ENCODE measurements at places on chromosomes 7 and 10.

DNA sequence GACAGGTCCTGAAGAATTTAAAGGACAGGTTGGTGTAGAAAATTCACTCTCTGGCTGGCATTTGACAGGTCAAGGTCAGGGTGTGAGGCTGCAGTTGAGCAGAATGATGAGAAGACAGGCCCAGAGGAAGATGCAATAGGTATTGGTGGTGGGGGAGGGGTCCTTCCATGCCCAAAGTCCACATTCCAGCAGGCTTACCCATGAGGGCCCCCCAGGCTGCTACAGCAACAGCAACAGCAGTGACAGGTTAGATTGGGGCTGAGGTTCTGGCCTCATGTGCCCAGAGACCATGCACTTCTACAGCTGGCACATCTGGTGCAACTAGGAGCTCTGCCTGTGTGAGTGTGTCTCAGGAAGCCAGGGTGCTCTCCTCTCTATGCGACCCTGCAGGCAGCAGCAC is 223.5 kb upstream of the GHITM start:
- no peaks in the 10 kb centered on the region for H3K36me3 ChIP-seq
- H3K27me3 ChIP-seq, result no peaks in the 10 kb centered on the region
- no peak for DNase-seq
- H3K4me1 ChIP-seq, result no peaks in the 10 kb centered on the region
- H3K27ac ChIP-seq, result no peak overlapping the region
- no peak overlapping the region for H3K4me3 ChIP-seq

DNA sequence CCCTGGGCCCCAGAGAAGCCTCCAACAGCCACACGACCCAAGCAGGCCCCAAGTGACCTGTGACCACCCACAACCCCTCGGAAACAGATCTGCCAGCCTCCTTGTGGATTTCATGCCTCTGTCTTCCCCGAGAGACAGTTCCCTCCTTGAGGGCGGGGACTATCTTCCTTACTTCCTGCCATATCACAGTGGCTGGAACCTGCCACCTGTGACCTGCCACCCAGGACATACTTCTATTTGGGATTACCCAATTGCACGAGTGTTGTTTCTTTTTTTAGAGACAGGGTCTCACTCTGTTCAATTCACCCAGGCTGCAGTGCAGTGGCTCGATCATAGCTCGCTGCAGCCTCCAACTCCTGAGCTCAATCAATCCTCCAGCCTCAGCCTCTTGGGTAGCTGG is 25.9 kb downstream of the TNRC18 start:
- no peak overlapping the region for H3K4me3 ChIP-seq
- H3K36me3 ChIP-seq, result no peaks in the 10 kb centered on the region
- no peaks in the 10 kb centered on the region for H3K4me1 ChIP-seq
- DNase-seq, result no peak
- peaks cover 10% of the 10 kb centered on the region for H3K27me3 ChIP-seq
- no peak overlapping the region for H3K27ac ChIP-seq

GRCh38 chr10:43681220-43681619 is 32.5 kb upstream of the ZNF32 start:
- H3K4me3 ChIP-seq, result no peak overlapping the region
- DNase-seq, result no peak
- H3K36me3 ChIP-seq, result no peaks in the 10 kb centered on the region
- H3K27me3 ChIP-seq, result no peaks in the 10 kb centered on the region
- H3K27ac ChIP-seq, result no peak overlapping the region
- no peaks in the 10 kb centered on the region for H3K4me1 ChIP-seq

DNA sequence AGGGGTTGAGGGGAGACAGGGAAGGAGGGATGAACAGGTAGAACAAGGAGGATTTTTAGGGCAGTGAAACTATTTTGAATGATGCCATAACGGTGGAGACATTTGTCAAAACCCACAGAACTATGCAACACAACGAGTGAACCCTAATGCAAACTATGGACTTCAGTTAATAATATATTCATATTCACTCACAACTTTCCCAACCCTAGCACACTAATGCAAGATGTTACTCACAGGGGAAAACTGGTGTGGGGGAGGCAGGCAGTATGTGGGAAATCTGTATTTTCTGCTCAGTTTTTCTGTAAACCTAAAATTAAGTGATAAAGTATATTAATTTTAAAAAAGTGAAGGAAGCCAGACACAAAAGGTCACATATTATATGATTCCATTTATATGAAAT is 17.3 kb downstream of the GNA12 start:
- no peak overlapping the region for H3K27ac ChIP-seq
- H3K27me3 ChIP-seq, result no peaks in the 10 kb centered on the region
- no peak for DNase-seq
- H3K36me3 ChIP-seq, result peaks cover 4% of the 10 kb centered on the region

- H3K27me3 ChIP-seq, result peaks cover 7% of the 10 kb centered on the region
- H3K4me1 ChIP-seq, result peaks cover 23% of the 10 kb centered on the region
- DNase-seq, result no peak
These were observed 197.5 kb upstream of the PRSS58 start for GRCh38 chr7:142455392-142455791.

- peaks cover 8% of the 10 kb centered on the region for H3K36me3 ChIP-seq
- H3K27me3 ChIP-seq, result peaks cover 1% of the 10 kb centered on the region
- no peak overlapping the region for H3K4me3 ChIP-seq
- no peak overlapping the region for H3K27ac ChIP-seq
These were observed 22.1 kb upstream of the CARD11 start for GRCh38 chr7:3065724-3066143.

DNA sequence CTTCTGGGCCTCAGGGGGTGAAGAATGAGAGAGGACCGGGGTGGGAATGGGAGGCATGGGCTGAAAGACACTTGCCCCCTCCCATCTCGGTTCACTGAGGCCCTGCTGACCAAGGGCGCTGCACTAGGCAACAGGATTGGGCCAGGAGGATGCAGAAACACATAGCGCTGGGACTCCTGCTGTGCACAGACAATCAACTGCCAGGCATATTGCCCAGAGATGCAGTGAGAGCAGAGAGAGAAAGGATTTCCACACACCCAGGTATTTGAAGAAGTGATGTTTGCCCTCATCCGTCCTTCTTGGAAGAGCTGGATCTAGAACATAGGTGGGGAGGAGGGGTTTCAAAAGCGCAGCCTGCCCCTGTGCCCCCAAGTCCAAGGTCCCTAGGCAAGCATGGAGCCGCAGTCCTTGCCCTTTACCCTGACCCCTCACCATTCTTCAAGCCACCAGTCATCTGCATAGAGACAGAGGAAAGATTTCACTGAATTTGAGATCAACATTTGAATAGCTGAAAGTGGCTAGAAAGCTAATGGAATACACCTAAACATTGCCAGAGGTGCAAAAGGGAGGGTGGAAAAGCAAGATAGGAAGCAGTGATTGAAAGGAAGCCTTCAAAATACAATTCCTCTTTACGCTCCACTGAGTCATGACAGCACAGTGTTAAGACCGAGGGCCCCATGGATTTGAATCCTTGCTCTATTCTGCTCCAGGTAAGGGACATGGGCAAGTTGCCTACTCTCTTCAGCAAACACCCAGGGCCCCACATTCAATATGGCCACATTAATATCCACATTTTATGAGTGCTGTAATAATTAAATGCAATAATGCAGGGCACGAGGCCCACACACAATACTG is 44.2 kb upstream of the TNS3 start:
- H3K4me3 ChIP-seq, result no peak overlapping the region
- peaks cover 19% of the 10 kb centered on the region for H3K4me1 ChIP-seq
- peaks cover 8% of the 10 kb centered on the region for H3K27me3 ChIP-seq
- H3K36me3 ChIP-seq, result peaks cover 7% of the 10 kb centered on the region
- no peak overlapping the region for H3K27ac ChIP-seq

GRCh38 chr7:116532102-116532688 is 7.4 kb downstream of the CAV1 start:
- no peak overlapping the region for H3K27ac ChIP-seq
- no peak for DNase-seq
- no peaks in the 10 kb centered on the region for H3K27me3 ChIP-seq
- peaks cover 4% of the 10 kb centered on the region for H3K4me1 ChIP-seq
- H3K4me3 ChIP-seq, result no peak overlapping the region

DNA sequence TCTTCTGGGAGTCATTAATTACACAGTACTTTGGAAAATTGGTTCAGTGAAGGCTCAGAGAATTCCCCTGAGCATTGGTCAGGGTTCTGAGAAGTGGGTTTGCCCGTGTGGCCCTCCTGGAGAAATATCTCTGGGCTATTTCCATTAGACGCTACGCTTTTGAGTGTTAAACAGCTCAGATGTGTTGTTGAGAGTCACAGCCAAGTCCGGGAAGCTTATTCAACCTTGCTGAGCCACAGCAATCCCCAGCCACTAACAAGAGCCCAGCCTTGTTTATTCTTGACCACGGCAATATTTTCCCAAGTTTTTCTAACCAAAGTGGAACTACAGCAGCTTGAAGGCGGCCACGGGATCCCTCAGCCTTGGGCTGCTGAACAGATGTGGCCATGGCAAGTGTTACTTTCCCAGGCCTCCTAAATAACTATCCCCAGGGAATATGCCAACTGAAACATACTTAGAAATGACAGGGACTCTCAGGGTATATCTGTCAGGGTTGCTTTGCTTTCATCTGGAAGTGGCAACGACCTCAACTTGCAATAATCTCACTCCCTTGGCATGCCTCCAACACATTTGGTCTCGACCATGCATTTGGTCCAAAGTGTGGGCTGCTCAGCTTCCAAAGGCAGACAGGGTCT is 214.7 kb downstream of the EMX2 start:
- H3K36me3 ChIP-seq, result no peaks in the 10 kb centered on the region
- H3K4me1 ChIP-seq, result peaks cover 18% of the 10 kb centered on the region
- H3K4me3 ChIP-seq, result no peak overlapping the region
- DNase-seq, result no peak
- H3K27me3 ChIP-seq, result peaks cover 2% of the 10 kb centered on the region
